ENCODE measurements at places on chromosomes 1 and 21.
A peak's percentile ranks its signal among the peaks of the same experiment; 100 is the strongest.

GRCh38 chr1:185768371-185768770 lies 34.2 kb downstream of the HMCN1 start:
- no peak for DNase-seq

GRCh38 chr1:229759037-229759435 lies 133.0 kb downstream of the URB2 start:
- DNase-seq = no peak

DNA sequence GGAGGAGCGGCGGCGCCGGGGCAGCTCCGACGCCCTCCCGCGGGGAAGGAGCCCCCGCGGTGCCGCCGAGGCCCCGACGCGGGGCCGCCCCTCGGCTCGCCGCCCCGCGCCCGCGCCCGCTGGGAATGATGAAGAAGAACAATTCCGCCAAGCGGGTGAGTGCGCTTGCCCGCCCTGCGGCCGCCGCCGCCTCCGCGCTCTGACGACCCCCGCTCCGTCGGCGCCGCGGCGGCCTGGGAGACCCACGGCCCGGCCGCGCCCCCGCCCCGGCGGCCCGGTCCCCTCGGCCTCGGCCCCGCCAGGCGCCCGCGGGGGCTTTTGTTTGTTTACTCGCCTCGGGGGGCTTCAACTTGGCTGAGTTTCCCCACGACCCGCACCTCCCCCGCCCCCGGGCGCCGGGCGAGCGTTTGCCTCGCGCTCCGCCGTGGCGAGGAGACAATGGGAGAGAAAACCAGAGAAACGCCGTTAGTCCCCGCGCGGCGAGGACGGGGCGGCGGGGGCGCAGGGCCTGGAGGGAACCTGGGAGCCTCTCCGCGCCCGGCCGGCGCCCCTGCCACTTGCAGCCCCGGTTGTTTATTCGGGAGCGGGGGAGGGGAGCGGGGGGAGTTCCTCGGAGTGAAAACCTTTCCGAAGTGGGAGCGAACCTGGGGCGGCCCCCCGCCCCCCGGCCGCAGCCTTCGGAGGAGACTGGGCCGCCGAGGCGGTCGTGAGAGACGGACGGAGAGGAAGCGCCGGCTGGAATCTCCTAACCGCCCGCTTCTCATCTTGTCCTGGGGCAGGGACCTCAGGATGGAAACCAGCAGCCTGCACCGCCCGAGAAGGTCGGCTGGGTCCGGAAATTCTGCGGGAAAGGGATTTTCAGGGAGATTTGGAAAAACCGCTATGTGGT lies 661 bp downstream of the PLEKHO1 start:
- peak; percentile 28 for DNase-seq

GRCh38 chr1:24364975-24365678 lies 46.0 kb downstream of the GRHL3 start:
- no peak for DNase-seq

GRCh38 chr1:29393451-29393826 lies 157.1 kb downstream of the PTPRU start:
- DNase-seq = no peak

GRCh38 chr1:47701741-47702515 lies 264.1 kb downstream of the FOXD2 start:
- DNase-seq = no peak

GRCh38 chr1:152050886-152051675 lies 14.3 kb upstream of the S100A11 start:
- no peak for DNase-seq

DNA sequence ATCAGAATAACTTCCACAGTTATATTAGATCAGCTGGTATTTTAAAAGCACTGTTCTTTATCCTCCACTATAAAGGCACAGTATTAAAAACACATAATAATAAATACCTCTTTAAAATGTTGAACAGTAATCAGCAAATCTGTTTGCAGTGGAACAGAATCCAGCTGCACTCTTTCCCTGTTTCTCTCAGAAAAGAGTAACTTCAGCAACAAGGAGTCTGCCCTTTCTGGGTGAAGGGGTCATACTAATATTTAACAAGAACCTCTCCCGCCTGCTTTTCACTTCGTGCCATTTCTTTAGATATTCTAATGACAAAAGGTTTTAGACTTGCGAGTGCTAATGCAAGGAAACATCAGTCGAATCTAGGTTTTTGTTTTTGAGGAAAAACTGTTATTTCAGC lies 194.2 kb upstream of the FMN2 start:
- DNase-seq = no peak

GRCh38 chr1:221563476-221563921 lies 178.4 kb downstream of the DUSP10 start:
- no peak for DNase-seq

GRCh38 chr1:215718575-215719287 lies 151.6 kb downstream of the KCTD3 start:
- no peak for DNase-seq

DNA sequence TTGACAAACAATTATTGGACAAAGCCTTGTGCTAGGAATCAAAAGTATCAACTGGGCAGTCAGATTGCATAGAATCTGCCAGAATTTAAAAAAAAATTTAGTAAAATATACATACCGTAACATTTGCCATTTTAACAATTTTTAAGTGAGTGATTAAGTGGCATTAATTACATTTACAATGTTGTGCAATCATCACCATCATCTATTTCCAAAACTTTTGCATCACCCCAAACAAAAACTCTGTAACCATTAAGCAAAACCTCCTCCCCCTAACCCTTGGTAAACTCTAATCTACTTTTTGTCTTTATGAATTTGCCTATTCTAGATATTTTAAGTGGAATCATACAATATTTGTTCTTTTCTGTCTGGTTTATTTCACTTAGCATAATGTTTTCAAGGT lies 182.8 kb downstream of the LMO4 start:
- DNase-seq = no peak

DNA sequence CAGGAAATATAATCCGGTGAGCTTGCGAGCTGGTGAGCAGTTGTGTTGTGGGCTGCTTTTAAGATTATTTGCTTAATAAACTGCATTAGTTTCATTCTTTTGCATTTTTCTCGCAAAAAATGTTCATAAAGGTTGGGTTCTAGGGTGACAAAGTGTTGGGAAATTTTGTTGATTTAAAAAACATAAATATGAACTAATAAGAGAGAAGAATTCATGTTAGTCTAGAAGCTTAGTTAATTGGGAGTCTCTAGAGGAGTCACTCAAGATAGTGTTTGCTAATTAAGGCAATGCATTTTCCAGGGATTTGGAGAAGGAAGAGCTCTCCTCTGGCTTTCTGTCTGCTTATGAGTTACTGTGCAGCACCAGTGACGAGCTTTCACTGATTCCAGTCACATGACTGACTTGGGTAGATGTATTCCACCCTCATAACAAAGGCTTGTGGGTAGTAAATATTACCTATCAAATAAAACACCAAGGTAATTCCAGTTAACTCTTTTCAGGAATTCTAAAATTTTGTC lies 417.0 kb downstream of the PTBP2 start:
- no peak for DNase-seq

GRCh38 chr1:4603295-4604110 lies 50.9 kb upstream of the AJAP1 start:
- DNase-seq = no peak

DNA sequence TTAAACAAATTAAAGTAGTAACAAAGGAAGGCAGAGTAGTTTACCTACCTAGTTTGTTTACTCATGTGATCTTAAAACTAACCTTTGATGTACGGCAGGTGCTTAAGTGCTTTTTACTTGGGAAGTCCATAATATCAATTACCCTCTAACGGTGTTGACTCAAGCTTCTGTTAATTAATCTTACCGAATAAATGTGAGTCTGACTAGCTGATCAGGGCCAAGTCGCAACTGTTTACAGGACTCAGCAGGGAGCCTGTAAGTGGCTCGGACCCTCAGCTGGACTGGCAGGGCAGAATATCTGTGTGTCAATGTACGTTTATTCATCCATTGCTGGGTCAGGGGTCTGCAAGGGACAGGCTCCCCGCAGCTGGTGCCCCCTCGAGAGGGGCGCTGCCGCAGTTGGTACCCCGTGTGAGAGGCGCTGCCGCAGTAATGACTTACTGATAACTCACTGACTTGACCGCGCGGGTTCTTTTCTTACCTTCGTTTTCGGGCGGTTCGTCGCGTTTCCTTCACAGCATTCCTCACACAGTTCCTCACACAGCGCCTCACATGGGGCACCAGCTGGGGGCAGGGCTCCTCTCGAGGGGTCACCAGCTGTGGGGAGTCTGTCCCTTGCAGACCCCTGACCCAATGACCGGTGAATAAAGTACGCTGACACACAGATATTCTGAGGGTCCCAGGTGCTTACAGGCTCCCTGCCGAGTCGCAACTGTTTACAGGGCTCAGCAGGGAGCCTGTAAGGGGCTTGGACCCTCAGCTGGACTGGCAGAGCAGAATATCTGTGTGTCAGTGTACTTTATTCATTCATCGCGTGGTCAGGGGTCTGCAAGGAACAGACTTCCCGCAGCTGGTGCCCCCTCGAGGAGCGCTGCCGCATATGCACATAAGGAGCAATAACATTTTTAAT lies 3.0 kb downstream of the FMO1 start:
- no peak for DNase-seq

GRCh38 chr1:207938016-207938415 lies 27.1 kb upstream of the CD34 start:
- no peak for DNase-seq

DNA sequence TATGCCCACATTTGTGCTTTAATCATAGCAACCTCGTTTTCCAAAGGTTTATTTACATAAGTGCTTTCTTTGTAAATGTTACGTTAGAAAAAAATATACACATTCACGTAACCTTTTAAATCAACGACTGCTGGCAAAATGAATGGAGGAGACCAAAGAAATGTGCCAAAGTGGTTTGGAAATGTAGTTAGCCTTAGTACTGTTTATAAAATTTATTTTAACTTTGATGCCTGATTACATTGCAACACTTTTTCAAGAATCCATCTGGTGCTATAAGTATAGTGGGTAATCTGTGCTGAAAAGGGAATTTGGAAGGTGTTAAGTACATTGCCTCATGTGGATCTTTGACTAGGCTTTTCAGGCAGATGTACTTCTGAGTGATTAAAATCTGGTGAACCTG lies 108.9 kb downstream of the IFI44 start:
- DNase-seq = no peak

GRCh38 chr1:36991551-36991950 lies 42.8 kb downstream of the GRIK3 start:
- no peak for DNase-seq

DNA sequence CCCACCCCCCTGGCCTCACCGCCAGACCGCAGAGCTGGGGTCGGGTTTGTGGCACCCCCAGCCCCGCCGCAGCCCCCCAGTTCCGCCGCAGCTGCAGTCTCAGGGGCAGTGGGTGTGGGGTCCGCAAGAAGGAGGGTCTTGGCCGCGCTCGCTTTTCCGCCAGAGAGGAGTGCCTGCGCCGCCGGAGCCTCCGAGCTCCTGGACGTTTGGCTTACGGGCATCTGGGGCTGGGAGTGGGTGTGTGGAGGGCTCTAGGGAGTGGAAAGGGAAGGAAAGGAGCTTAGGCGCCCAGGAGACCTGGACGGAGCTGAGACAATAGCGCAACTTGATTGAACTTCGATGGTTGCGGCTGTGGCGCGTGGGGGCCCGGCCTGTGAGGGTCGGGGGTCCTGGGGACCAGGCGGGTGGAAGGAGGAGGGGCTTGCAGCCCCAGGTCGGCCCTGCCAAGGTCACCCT lies 88.8 kb upstream of the IPO9 start:
- DNase-seq = no peak

DNA sequence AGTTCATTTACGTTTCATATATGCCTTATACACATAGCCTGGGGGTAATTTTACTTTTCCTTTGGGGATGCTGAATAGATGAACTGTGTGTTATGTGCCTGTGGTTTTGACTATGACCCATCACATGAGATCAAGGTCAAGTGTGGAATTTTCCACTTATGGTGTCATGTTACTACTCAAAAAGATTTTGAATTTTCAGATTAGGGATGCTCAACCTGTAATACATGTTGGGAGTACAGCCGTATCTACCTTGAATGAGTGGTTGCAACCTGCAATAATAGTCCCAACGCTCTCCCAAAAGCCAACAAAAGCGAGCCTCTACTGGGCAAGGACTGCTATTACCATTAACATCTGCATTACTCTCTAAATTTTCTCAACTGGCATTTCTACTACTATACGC lies 68.5 kb upstream of the SDC3 start:
- DNase-seq = no peak

DNA sequence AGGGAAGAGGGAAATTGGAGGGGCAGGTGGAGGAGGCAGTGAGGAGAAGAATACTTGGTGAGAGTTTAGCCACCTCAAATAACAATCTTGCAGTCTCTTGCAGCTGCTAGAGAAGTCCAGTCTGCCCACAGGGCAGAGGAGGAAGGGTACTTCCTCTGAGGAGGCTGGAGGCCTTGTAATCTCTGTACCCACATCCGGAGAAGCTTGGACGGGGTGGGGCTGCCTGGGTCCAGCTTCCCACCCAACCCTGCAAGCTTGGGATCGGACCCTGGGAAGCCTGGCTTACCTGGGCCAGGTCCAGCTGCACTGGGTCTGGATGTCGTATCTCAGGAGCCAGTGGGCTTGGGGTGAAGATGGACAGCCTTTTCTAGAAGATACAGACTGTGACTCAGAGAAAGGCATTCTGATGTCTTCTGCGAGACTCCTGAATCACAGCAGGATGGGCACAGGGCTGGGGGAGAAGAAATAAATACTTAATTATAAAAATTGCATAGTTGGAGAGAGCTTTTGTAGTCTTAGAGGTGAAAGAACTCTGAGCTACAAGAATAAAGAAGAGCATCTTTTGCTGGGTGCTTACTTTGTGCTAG lies 111.8 kb upstream of the JUN start:
- no peak for DNase-seq

DNA sequence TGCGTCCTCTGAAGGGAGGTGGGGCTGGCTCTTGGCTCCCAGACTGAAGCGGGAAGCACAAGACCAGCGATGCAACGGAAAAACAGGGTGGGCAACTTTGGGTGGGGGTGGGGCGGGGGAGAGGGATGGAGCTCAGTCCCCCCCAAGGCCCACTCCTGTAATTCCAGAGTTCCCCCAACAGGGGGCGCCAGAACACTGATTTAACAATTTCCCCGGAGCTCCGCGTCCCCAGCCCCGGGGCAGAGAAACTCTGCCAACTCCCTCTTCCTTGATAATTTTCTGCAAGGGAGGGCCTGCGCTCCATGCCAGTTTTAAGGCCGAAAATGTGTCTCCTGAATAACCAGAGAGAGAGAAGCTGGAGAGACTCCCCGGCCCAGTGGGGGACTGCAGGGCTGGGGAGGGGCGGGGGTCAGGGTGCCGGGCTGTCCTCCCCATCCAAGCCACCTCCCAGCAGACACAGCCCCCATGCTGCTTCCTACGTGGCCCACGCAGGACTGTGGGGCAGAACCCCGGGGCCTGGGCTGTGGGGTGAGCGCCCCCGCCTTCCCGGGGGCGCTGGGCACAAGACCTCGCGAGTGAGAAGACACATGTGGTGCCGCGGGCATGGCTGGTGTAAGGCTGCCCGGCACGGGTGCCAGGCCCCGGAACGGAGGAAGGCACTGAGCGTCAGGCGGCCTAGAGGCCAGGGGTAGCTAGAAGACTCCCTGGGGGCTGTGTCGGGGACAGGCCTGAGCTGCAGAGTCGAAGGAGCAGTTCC lies 51.4 kb downstream of the KIF21B start:
- DNase-seq = peak; percentile 66

- DNase-seq = no peak
These were observed 18.7 kb downstream of the PSMB2 start for GRCh38 chr1:35622510-35623178.
